Thyroid gland (tissue), 4 donors: ENCODE measurements at places on chromosomes 12 and 14. TPM values are rescaled to one million over a fixed set of nuclear protein-coding genes. Genes with fewer than 3 reads are reported as not detected.
A peak's percentile ranks its signal among the peaks of the same experiment; 100 is the strongest.

- peak; percentile 47 for DNase-seq
Observed at GRCh38 chr12:117513353-117513752, 151.9 kb upstream of the NOS1 start.

DNA sequence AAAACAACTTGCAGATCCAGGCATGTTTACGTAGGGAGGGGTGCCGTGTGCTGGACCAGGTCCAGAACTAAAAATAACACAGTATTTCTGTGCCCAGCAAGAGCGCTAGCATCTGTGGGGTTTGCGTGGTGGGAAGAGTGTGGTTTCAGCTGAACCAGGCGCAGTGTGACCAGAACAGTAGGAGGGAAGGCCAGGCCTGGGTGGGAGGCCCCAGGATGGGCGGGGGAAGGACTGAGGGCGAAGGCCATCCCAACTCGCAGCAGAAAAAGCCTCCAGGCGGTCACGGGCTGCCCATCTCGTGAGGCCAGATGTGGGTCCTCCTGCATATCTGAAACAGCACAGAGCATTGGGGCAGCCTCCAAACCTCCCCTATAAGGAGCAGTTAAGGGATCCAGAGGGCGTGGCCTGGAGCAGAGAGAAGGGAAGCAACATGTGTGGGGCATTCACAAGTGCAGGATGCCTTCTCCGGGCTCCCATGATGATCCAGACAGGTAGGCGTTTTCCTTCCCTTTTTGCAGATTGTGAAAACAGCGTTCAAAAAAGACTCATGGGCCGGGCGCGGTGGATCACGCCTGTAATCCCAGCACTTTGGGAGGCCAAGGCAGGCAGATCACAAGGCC, 17.8 kb upstream of the CD9 start:
- peak; percentile 67 for DNase-seq

GRCh38 chr12:15035185-15035584, 62.3 kb downstream of the PDE6H start:
- no peak for DNase-seq

Gene KRT7
- 355 TPM for total RNA-seq

DNA sequence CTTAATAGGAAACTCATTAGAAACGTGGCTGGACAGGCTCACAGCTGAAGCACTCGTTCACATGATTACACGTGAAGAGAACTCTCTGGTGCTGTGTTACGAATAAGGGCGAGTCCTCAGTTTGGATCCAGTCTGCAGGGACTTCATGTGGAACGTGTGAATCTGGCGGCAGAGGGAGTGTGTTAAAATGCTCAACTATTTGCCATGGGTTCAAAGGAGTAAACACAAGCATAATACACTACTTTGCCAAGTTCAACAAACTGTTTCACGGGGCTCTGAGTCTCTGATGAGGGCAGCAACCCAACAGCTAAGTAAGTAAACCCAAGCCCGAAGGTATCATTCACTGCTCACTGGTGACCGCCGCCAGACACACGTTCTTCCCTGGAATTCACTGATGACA, 42.4 kb downstream of the NUAK1 start:
- DNase-seq: no peak

Gene TROAP
- total RNA-seq: 0.56 TPM

DNA sequence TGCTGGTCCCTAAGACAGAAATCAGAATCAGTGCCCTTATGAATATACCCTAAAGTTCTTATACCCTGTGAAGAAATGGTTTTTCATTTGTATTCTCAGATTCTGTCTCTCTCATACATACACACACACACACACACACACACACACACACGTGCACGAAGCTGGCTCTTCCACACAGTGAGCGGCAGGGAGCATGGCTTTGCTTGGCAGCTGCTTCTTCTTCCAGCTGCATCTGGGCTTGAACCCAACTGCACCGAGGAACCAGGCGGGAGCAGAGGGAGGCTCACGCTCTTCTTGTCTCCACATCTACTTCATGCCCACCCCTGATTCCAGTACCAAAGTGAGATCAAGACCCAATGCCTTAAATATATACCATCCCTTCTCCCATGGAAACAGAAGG, 19.4 kb downstream of the GRIN2B start:
- DNase-seq: no peak
